Kidney epithelial cell (primary cell): ENCODE measurements at places on chromosomes 16 and 17.

DNA sequence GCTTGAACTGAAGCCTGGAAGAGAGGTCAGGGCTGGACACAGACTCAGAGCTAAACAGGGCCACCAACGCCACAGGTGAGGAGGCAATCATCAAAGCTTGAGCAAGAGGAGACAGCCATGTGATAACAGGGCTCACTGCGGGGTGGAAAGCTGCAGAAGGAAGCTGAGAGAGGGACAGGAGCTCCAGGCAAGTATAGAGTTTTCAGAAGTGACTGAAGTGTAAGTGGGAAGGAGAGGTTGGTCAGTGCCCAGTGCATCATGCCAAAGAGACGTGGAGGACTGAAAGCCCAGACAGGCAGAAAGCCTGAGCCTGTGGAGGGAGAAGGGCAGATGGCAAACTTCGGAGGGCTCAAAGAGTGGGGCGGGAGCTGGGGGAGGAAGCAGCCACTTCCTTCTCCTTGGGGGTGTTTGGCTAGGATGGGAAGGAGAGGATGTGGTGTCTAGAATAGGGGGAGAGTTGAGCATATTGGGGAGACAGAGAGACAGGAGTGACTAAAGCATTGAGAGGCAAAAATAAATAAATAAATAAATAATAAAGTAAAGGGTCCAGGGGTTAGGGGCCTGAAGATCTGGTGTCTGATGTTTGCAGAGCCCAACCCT lies 2.6 kb downstream of the KIFC3 start:
- DNase-seq, result no peak

- DNase-seq, result no peak
These were observed 104.0 kb upstream of the CDH5 start for GRCh38 chr16:66262253-66263167.

DNA sequence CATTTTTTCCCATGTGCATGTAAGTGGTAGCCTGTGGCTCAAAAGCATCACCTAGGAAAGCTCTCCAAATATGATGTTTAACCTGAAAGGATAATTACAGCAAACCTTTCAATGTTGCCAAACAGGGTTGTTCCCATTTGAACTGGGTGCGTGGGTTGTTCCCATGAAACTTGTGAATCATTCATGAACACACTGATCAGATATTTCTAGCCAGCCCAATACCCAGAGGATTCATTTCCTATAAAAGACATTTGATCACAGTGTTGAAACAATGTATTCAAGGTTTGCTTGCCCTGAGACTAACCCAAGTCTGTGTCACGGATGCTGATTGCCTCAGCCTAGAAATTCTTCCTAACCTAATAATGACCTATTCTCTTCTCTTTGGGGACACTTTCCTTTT lies 12.9 kb downstream of the KRT39 start:
- DNase-seq, result peak; percentile 74

DNA sequence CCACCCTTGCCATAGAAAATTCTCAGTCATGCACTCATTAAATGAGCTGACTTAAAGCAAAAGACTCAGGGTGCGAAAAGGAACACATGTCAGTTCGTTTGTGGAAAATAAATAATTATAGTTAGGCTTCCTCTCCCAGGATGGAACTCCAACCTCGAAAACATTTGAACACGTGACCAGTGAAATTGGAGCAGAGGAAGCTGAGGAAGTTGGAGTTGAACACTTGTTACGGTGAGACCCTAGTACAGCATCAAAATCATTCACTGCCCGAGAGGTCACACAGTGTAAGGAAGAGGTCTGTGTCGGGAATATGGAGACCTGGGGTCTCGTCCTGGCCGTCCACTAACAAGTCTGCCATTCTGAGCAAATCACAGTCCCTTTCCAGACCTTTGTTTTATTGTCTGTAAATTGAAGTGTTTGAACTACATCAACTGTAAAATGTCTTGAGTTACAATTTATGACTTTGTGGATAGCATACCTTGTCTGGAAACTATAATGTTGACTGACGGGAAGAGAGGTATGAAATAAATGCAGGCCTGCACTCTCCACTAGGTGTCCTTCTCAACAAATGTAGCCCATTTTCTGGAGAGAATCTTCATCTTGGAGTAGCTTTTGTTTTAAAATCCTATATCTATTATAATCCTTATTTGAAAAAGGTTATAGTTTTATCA lies 7.7 kb downstream of the PSMD7 start:
- DNase-seq, result no peak

- DNase-seq, result no peak
These were observed 3.0 kb downstream of the CACNG1 start for GRCh38 chr17:67047382-67047781.

DNA sequence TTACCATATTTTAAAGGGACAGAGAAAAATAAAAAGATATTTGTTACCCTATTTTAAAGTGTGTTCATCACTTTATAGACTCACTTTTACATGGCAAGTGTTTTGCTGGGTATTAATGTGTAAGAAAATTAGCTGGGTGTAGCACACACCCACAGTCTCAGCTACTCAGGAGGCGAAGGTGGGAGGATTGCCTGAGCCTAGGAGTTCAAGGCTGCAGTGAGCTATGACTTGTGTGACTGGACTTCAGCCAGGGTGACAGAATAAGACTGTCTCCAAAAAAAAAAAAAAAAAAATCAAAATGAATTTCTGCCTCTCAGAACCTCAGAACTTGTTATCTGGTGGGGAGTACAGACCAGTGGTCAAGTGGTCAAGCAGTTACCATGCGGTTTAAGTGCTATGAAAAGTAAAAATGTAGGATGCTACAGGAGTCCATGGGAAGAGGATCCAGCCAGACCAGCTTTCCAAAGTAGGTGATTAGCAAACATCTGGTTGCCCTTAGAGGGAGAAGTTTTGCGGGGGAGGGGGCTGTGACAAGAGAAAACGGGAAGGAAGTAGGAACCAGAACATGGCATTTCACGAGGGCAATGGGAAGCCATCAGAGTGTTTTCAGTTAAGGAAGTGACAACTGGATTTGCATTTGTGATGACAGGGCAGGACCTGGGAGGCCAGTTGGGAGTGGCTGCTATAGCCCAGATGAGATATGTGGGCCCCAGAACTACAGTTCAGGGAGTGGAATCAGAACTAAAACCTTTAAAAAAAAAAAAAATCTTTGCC lies 13.9 kb downstream of the CNEP1R1 start:
- DNase-seq, result no peak

GRCh38 chr16:15811481-15812400 lies 45.1 kb downstream of the MYH11 start:
- peak; percentile 38 for DNase-seq

GRCh38 chr17:43314611-43315011 lies 80.8 kb upstream of the RNU2-1 start:
- no peak for DNase-seq

GRCh38 chr17:7132511-7133094 lies 18.0 kb upstream of the ASGR2 start:
- no peak for DNase-seq

DNA sequence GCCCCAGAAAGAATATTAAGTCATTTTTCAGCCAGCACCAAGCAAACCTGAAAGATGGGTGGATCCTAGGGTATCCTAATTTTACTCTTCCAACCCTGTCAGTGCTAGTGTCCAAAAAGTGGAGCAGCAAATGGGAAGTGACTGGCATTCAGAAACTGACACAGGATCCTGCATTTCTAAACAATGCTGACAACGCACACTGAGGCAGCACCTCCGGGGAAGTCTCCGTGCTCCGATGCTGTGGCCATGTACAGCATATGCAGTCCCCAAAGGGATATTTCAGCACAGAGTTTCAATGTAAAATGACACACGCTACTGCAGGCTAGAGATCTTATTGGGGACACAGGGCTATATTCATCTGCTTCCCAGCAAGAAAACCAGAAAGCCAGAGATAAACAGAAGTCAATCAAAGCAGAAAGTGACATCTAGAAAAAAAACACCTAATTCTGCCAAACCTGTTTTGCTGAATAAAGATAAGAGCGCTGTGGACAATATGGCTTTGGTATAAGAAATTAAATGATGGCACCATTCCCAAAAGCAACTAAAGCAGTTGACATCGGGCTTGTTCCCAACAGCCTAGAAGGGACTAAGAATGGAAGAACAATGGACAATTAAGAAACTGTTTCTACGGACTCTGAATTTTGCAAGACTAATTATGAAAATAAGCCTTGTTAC lies 17.3 kb downstream of the XYLT1 start:
- no peak for DNase-seq
